ENCODE measurements at places on chromosomes 7 and 10.

GRCh38 chr10:132541601-132542011 lies 4.0 kb downstream of the INPP5A start:
- H3K27me3 ChIP-seq: no peaks in the 10 kb centered on the region
- no peak overlapping the region for H3K27ac ChIP-seq
- DNase-seq: no peak
- H3K4me3 ChIP-seq: no peak overlapping the region

DNA sequence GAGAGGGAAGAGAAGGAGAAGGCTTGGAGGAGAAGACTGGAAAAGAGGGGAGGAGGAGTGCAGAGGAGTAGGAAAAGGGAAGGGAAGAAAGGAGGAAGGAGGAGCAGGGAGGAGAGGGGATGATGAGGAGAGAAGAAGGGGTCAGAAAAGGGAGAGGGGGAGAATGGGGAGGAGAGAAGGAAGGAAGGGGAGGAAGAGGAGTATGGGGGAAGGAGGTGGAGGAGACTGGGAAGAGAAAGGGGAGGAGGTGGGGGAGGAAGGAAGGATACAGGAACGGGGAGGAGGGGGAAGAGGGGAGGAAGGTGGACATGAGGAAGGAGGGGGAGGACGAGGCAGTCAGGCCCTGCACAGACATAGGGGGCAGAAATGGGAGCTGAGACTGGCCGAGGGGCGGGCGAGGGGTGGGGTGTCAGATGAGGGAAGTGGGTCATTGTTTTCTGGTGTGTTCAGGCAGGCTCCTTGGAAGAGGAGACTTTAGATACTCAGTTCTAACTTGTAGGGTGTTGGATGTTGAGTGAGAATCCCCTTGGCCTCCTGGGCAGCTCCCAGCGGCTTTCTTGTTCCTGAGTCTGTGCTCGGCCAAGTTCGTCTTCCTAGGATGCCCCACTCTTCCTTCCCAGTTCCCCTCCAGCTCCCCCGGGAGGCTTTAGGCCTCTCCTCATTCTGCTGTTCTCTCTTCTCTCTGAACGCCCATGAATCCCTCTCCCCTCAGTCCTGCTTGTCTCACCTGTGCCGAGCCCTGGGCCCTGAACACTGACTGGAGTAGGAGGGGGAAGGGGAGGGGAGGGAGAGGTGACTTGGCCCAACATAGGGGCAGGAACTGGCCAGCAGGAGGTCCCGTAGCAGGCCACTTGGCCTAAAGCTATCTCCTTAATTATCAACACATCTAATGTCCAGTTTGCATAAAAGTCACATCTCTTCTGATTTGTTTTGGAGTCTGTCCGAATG lies 12.8 kb upstream of the CRHR2 start:
- no peak for DNase-seq
- H3K27me3 ChIP-seq: peaks cover 41% of the 10 kb centered on the region
- no peak overlapping the region for H3K4me3 ChIP-seq

DNA sequence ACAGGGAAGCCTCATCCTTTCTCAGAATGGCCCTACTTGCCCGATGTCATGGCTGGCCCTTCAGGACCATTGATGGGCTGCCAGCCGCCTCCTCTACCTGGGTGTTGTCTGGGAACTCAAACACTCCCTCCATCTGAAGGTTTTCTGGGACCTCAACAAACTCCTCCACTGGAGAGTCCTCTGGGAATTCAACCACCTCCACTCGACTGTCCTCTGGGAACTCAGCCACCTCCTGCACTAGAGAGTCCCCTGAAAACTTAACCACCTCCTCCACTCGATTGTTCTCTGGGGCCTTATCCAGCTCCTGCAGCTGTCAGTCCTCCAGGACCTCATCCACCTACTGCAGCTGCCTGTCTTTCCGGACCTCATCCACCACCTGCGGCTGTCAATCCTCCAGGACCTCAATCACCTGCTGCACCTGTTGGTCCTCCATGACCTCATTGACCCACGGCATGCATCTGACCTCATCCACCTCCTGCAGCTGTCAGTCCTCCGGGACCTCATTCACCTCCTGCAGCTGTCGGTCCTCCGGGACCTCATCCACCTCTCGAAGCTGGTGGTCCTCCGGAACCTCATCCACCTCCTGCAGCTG lies 37.1 kb downstream of the MAT1A start:
- H3K4me1 ChIP-seq: no peaks in the 10 kb centered on the region
- no peaks in the 10 kb centered on the region for H3K36me3 ChIP-seq
- no peak overlapping the region for H3K4me3 ChIP-seq
- no peaks in the 10 kb centered on the region for H3K27me3 ChIP-seq

DNA sequence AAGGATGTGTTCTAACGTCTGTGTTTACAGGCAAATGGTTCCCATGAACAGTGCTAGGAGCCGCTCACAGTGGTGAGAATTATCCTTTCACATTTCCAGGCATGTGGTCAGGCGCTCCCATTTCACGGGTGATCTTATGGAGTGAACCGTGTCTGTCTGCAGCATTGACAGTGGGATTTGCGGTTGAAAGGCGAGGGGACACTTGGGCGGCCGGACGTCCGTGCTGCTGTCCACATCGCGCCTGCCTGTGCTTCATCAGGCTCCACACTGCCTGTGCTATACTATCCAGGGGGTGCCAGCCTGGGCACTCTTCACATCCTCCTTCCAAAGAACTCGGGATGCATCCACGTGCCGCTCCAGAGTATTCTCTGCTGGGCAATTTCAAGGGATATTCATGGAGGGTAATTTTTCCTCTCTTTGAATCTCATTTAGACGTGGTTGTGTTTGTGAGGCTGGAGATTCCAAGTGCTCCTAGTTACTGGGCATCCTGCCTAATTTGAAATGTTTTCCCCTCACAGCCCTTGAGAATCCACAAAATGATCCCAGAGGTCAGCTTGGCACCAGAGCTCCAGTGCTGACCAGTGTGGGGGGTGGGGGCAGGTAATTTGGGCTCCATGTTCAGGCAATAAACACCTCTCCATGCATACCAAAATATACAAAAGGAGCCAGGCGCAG lies 61.9 kb upstream of the EBF3 start:
- no peak for DNase-seq
- no peaks in the 10 kb centered on the region for H3K36me3 ChIP-seq
- H3K27ac ChIP-seq: no peak overlapping the region

DNA sequence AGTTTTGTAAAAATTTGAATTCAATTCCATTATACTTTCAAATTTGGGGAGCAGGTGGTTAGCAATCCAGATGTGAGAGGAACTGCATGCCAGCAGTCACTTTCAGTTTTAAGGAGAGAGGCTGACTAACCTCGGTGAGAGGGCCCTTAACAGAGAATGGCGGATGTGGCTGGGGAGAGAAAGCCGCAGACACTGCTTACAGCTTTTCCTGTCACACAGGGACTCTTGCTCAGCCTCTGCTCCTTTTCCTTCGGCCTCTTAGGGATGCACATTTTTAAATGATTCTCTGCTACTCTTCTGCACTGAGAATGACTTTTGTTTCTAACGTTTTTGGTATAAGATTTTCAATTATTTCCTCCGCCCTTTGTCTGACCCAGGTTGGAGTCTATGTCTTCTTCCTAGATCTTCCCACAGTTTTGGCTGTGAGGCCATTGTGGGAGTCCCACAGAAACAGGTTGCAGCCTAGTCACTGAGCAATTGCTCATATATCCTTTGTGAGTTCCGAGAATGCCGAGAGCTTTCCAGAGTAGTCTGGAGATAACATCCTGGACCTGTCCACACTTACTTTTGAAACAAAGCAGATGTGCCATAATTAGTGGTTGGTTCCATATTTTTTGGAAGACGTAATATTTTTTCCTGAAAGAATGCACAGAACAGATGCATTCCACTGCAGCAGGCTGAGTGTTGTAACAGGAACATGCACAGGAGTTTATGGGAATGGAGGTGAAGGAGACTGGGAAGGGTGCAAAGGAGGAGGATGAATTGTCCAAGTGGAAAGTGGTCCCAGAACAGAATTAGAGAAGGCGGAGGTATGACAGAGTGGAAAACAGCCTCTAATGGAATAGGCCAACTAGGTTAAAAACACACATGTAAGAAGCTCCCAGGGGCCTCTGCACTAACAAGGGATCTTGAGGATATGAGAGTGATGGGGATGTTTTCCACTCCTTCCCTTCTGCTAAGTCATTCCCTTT lies 168.0 kb upstream of the ZNF32 start:
- H3K27ac ChIP-seq: no peak overlapping the region
- H3K27me3 ChIP-seq: 0 out of 2 replicates have a peak, but pooled peaks cover 5% of the 10 kb centered on the region
- DNase-seq: peak; percentile 50
- no peaks in the 10 kb centered on the region for H3K4me1 ChIP-seq
- no peaks in the 10 kb centered on the region for H3K36me3 ChIP-seq

DNA sequence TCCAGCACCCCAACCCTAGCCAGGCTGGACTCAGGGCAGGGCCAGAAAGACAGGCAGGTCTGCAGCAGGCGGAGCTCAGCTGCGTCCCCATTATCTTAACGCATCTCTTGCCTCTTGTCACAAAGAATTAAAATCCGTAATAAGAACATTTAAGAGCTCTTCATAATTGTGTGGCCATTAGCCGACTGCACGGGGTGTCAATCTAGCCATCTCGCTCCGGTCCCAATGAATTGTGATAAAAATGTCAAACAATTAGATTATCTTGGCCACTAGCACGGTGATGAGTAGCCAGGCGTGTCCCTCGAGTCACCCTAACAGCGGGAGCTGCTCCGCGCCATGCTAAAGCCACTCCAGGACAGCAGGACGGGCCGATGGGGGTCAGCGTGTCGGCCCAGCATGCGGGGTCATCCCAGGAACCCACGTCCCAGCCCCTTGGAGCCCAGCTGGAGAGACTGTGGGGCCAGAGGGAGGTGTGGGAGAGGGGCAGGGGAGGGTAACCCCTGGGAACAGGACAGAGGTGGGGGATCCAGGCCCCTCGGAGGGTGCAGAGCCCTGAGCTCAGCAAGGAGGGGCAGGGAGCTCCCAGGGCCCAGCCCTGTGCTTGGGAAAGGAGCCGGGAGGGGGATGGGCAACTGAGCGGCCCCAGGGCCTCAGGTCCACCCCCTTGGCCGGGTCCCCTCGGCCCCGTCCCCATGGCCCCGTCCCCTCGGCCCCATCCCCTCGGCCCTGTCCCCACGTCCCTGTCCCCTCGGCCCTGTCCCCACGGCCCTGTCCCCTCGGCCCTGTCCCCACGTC lies 17.7 kb upstream of the NKX6-2 start:
- no peak overlapping the region for H3K4me3 ChIP-seq
- H3K27ac ChIP-seq: no peak overlapping the region
- H3K36me3 ChIP-seq: no peaks in the 10 kb centered on the region
- no peaks in the 10 kb centered on the region for H3K27me3 ChIP-seq
- no peak for DNase-seq

DNA sequence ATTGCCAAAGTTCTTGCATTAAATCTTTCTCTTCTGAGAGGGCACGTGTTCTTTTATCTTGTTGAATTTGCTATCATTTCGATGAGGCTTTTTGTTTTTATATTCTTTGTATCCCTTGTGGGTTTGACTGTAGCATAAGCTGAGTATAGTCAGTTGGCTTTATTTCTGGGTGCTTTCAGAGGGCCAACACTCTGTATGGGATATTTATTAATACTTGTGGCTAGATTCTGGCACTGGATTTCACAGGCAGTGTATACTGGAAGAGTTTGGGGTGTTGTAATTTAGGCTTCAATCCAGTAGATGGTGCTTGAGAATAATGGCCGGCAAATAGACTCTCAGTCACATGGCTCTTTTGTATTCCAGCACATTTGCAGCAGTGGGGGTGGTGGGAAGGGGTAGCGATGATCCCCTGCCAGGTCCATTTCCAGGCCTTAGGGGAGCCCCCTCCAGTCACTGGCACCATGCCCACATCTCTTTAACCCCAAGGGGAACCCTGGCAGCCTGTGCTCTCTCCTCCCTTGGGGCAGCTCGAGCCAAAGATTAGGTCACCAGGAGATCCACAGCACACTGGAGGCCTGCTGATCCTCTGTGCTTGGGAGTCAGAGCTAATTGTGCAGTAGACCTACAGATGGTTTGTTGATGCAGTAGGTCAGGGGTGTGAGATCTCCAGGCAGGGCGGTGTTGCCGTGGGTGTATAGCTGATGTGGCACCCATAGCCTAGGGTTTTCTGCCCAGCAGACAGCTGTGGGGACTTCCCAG lies 81.8 kb downstream of the PTPN20 start:
- H3K27ac ChIP-seq: no peak overlapping the region
- H3K4me3 ChIP-seq: no peak overlapping the region
- H3K36me3 ChIP-seq: no peaks in the 10 kb centered on the region
- H3K27me3 ChIP-seq: no peaks in the 10 kb centered on the region

DNA sequence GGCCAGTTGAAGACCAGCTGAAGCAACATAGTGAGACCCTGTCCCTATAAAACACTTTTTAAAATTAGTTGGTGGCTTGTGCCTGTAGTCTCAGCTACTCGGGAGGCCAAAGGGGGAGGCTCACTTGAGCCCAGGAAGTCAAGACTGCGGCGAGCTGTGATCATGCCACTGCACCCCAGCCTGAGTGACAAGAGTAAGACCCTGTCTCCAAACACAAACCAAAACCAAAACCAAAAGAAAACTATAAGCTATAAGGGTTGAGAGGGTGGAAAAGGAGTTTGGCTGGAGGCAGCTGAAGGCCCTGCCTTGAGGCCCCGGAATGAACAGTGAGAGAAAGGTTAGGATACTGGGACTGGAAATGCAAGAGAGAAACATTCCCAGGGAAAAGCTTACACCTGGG lies 10.9 kb upstream of the EXOC6 start:
- H3K36me3 ChIP-seq: no peaks in the 10 kb centered on the region
- H3K4me3 ChIP-seq: no peak overlapping the region
- H3K27ac ChIP-seq: no peak overlapping the region

- H3K36me3 ChIP-seq: no peaks in the 10 kb centered on the region
- H3K27me3 ChIP-seq: no peaks in the 10 kb centered on the region
- H3K27ac ChIP-seq: no peak overlapping the region
- no peak overlapping the region for H3K4me3 ChIP-seq
Measured at GRCh38 chr7:8442051-8442813, 8.8 kb downstream of the NXPH1 start.

GRCh38 chr7:112399501-112399900 lies 50.8 kb upstream of the IFRD1 start:
- no peak for DNase-seq
- no peaks in the 10 kb centered on the region for H3K36me3 ChIP-seq
- H3K27ac ChIP-seq: no peak overlapping the region
- 0 out of 2 replicates have a peak, but pooled peaks cover 5% of the 10 kb centered on the region for H3K4me1 ChIP-seq

DNA sequence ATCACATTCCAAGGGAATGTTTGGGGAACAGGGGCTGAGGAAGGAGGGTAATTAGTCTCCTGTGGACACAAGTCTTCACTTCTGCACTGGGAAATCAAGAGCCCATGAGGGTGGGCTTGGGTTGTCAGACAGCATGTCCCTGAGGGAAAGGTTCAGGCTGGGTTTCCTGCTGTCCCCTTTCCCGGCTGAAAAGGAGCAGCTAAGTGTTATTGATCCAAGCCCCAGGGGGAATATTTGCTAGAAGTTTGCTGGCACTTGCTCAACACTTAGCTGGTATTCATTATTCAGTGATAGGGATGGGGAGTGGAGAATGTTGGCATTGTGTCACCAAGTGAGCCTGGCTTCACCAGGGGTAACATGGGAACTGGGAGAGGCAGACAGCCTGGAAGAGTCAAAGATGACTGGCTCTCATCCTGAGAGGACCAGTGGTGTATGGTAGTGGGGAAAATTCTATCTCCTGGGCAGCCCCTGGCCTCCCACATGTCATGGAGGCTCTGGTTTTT lies 344.4 kb upstream of the PODXL start:
- H3K27ac ChIP-seq: no peak overlapping the region
- 0 out of 2 replicates have a peak, but pooled peaks cover 2% of the 10 kb centered on the region for H3K27me3 ChIP-seq

All from PC-3 (cell line).